WTC11 (cell line): ENCODE measurements at places on chromosomes 13 and 19. TPM values are rescaled to one million over a fixed set of nuclear protein-coding genes. Genes with fewer than 3 reads are reported as not detected.

ZNF229 gene
- total RNA-seq: 1.8 to 2.4 TPM (median 2.2 TPM) in 3 replicates

FOSB gene
- 2.3 to 7.2 TPM (median 5.4 TPM) in 3 replicates for total RNA-seq

CEACAM20 gene
- total RNA-seq: not detected in 3 replicates

DNA sequence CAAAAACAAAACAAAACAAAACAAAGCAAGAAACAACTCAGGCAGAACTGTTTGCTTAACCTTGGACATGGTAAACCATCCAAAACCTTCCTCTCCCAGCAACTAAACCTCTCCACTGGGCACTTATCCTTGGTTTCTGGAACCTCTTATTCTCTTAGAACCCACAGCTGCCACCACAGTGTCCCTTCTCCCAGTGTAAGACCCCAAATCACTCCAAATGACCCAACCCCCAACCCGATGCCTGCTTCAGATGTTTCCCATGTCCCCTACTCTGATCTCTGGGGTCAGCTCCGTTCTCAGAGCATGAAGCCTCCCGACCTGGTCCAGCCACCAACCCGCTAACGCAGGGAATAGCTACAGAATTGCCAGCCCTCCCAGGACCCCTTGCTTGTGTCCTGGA lies 972 bp downstream of the KLK2 start:
- DNase-seq: no peak
- H3K36me3 ChIP-seq: no peaks in the 10 kb centered on the region
- no peak overlapping the region for H3K4me3 ChIP-seq
- peaks cover 38% of the 10 kb centered on the region for H3K27me3 ChIP-seq

DNA sequence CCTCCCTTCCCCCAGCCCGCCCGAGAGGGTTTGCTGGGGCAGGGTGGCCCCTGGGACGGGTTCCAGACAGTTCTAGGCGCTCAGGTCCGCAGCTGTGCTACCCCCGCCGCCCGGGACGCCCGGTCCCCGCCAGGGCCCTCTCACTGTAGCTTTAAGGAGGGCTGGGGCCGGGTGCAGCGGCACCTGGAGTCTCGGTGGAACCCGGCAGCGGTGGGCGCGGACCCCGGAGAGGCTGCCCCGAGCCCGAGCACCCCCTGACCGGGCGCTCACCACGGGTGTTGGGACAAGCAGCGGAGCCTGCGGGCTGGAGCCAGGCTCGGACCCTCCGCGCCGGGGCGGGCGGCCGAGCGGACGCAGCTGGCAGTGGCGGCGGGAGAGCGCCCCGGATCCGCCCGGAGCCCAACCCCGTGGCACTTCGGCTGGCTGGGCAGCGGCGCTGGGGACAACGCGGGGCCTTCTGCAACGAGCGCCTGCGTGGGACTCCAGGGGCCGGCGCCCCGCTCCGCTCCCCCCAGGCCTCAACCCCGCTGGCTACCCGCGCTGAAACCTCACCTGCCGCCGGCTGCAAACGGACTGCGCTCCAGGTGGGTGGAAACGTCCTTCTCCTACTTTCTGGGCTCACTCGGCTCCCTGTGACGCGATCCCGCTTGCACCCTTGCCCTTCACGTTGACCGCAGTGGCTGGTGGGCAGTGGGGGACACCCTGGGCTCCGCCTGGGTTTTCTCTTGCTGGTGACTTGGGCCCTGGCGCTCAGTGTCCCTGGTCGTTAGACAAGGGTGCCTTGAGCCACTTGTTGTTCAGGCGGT lies 81.1 kb downstream of the ZNF429 start:
- no peak for DNase-seq
- peak overlapping the region; percentile 55 for H3K4me3 ChIP-seq
- H3K36me3 ChIP-seq: peaks cover 45% of the 10 kb centered on the region

DNA sequence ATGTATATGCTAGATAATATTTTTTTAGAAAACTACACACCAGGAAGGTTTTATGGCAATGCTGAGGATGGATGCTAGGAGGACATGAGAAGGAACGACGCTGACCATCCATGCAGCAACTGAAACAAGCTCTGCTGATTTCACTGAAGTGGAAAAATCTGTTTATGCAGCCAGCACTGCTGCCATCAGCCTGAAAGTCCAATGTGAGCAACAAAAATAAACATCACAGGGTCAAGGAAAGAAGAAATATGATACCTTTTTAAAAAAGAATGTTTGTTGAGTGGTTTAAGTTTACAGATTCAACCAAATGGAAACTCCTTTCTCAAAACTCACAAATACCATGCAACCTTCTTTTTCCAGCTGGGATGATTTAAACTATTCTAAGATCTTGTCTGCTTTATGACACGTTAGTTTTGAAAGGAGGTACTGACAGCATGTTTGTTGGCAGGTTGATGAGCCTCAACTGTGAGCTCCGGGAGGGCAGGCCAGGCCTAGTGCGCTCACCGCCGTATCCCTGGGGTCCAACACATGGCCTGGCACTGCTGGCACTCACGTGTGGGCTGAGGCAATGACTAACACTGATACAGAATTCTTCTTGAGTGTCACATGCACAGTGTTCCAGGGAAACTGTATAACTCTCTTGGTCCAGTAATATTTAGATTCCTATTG lies 46.8 kb downstream of the LATS2 start:
- H3K27me3 ChIP-seq: no peaks in the 10 kb centered on the region
- H3K4me3 ChIP-seq: no peak overlapping the region
- peaks cover 3% of the 10 kb centered on the region; the same call in 1 of the 2 replicates for H3K36me3 ChIP-seq

DNA sequence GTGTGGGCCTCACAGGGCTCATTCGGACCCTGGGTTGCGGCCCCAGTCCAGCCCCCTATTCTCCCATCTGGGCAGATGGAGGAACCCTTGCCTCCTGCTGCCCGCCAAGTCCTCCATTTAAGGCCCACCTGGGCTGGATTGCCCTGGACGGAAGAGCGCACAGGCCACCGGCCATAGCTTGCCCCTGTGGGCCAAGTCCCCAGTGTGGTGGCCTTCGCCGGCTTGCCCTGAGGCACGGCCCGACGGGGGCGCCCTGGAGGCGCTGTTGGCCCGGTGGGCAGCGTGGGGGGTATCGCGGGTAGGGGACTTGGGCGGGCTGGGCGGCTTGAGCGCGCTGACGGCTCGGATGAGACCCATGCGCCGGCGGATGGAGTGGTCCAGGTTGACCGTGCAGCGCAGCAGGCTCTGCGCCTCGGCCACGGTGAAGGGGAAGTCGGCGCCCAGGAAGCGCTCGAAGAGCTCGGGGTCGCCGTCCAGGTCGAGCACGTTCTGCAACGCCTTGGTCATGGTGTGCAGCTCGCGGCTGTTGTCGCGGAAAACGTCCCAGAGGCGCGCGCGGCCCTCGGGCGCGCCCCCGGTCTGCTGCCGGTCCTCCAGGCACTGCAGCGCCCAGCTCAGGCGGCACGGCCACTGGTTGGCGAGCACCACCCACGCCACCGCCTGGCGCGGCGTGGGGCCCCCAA lies 8.8 kb downstream of the NKPD1 start:
- H3K36me3 ChIP-seq: no peaks in the 10 kb centered on the region
- no peak overlapping the region for H3K27ac ChIP-seq
- DNase-seq: peak; percentile 54
- H3K4me3 ChIP-seq: peak overlapping the region; percentile 22; the same call in 1 of the 2 replicates
- H3K4me1 ChIP-seq: peaks cover 12% of the 10 kb centered on the region

DNA sequence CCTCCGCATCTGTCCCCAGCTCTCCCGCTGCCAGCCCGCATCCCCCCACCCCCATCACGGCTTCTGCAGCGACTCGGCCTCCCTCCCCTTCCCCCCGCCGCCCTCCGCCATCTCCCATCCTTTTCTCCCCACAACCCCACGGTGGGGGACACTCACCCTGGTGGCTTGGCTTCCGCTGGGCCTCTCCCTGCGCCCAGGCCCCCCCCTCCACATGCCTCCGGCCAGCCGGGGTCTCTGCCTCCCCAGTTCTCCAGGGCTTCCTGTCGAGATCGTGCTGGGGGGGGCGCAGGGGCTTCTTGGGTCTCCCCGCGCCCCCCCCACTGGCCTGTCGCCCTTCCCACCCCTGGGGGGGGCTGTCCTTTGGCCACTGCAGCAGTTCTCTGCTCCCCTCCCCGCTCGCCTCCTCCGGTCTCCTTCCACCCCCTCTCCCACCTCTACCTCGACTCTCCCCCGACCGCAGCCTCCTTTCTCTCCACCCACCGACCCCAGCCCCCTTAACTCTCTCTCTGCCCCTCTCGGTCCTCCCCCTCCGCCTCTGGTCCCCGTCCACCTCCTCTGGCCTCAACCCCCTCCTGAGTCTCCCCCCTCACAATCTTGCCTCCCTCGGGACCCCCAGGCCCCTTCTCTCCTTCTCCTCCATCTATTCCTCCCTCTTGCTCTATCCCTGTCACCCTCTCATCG lies 17.1 kb downstream of the LRRC4B start:
- DNase-seq: no peak
- H3K27me3 ChIP-seq: peaks cover 62% of the 10 kb centered on the region
- no peak overlapping the region for H3K27ac ChIP-seq
- peak overlapping the region; percentile 91 for H3K4me3 ChIP-seq

GRCh38 chr19:43777163-43777695 lies 3.5 kb downstream of the KCNN4 start:
- no peak for DNase-seq
- no peaks in the 10 kb centered on the region for H3K36me3 ChIP-seq
- H3K4me3 ChIP-seq: no peak overlapping the region
- peaks cover 49% of the 10 kb centered on the region for H3K27me3 ChIP-seq
- peaks cover 49% of the 10 kb centered on the region for H3K4me1 ChIP-seq
- no peak overlapping the region for H3K27ac ChIP-seq
